ENCODE measurements at places on chromosomes 12 and 14.

GRCh38 chr12:69083689-69084088, 150.7 kb upstream of the CPM start:
- no peak for DNase-seq

GRCh38 chr14:72557671-72558070, 336.2 kb downstream of the DPF3 start:
- no peak for DNase-seq

DNA sequence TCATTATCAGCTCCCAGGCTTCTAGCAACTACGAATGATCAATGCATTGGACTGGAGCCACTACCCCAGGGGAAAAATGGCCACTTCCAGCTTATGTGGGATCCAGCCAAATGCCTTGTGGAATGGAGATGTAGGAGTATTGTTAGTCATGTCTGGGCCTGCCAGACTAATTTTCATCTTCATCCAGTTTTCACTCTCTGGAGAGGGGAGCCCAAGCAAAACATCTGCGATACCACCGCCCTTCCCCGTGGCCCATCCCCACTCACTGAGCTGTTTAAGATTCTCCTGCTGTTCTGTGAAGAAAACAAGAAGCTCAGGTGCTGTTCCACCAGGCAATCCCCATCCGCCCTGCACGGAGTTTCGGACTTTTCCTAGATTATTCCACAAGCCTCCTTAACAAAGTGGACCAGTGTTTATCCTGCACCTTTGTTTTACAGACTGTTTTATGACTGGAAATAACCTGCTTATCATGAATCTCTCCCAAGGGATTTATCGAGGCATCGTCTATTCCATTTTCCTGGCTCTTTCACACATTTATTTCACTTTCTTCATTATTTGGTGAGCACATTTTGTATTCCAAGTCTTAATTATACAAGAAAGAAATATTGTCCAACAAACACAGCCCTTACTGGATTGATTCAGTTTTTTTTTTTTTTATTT, 35.5 kb upstream of the MAX start:
- DNase-seq = peak; percentile 55

DNA sequence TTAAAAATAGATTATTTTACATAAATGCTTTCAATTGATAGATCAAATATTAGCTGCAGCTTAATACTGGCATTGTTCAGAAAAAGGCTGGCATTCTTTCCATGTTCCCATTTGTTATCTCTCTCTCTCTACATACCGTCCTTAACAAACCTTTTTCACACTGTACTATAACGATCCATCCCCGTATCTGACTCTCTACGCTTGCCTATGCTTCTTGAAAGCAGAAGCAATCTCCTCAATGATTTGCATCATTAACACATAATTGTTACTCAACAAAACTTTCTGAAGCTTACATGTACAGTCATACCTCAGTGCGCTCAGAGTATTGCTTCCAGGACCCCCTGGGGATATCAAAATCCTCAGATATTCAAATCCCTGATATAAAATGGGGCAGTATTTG, 89.7 kb downstream of the TMTC1 start:
- no peak for DNase-seq

GRCh38 chr12:12976366-12976765, 23.7 kb downstream of the HEBP1 start:
- peak; percentile 98 for DNase-seq

DNA sequence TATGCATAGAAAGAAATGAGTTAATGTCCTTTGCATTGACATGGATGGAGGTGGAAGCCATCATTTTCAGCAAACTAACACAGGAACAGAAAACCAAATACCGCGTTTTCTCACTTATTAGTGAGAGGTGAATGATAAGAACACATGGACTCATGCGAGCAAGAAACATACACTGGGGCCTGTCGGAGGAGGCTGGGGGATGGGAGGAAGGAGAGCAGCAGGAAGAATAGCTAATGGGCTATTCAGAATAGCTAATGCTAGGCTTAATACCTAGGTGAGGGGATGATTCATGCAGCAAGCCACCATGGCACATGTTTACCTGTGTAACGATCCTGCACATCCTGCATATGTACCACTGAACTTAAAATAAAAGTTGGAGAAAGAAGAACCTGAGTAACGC, 29.1 kb upstream of the SYT1 start:
- DNase-seq = no peak

- DNase-seq = no peak
Measured at GRCh38 chr12:93335603-93336162, 42.0 kb upstream of the NUDT4 start.

- no peak for DNase-seq
Measured at GRCh38 chr14:64950889-64951288, 8.3 kb upstream of the GPX2 start.

DNA sequence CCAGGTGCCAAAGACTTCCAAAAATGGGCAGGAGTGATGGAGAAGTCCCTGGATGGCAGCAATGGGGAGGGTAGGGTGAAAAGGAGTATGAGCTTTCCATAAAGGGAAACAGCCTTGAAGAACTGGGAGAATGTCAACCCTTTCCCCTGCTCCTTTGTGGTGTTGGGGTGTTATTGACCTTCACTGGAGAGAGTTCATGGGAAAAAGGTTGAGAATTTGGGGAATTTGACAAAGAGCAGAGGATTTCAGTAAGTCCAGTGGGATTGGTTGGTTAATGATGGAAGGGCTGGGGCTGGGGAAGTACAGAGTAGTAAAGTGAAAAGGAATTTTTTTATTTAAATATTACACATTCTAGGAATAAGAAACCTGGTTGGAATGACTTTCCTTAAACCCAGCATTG, 116.6 kb downstream of the ERC1 start:
- no peak for DNase-seq

GRCh38 chr12:92096346-92097136, 49.1 kb downstream of the BTG1 start:
- DNase-seq = peak; percentile 17
